ENCODE measurements at places on chromosomes 11 and 22.

DNA sequence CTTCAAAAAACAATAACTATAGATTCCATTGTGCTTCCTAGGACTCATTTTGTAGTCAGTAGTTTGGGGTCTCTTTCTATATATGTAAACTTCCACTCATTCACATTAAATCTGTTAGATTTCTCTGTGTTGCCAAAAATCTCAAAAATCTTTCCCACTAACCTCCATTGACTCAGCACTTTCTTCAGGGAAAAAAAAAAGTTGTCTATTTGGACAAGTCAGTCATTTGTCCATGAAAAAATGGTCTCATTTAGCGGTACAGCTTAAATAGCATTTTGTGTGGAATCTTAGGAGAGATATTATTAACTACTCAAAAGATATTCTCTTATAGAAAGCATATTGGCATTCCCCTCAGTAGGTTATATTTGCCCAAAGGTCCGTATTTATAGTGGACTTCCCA, 81.9 kb downstream of the PPP2R1B start:
- no peak for DNase-seq

- no peak for DNase-seq
Observed at GRCh38 chr22:49892226-49892899, 25.9 kb downstream of the ALG12 start.

DNA sequence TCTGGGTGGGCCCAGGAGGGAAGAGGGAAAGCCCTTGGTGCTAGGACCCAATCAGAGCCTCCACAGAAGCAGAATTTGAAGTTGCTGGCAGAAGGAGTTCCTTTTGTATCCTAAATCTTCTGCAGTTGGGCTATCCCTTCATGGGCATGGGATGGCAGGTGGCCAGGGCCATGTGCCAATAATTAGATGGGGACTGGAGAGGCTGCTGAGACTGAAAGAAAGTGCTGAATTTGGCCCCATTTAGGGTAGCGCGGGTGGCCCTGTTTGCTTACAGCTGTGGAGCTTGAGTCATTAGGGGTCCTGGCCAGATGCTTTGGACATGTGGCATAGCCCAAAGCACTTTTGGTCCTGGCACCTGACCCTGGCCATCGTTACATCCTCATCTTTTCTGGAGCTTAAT, 27.1 kb downstream of the PARVA start:
- DNase-seq = no peak

- DNase-seq = peak; percentile 67
Observed at GRCh38 chr11:93740730-93741093, 583 bp downstream of the TAF1D start.

- DNase-seq = no peak
Observed at GRCh38 chr11:3200388-3201111, 18.1 kb downstream of the MRGPRG start.

DNA sequence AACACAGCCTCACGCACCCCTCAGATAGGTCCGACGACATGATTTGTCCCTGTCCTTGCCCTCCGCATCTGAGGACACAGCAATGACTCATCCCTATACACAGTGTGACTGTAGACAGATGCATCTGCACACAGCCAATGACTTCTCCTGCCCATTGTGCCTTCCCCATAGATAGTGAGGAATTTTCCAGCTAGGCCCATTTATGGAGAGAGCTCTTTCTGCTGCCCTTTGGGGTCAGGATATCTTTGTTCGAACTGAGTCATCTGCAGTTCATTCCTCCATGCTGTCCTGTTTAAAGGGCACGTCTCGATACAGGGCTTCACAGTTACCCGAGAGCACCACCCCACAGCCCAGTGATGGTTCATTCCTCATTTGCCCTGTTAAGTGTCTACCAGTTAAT, 96.7 kb downstream of the LARGE1 start:
- peak; percentile 23 for DNase-seq

DNA sequence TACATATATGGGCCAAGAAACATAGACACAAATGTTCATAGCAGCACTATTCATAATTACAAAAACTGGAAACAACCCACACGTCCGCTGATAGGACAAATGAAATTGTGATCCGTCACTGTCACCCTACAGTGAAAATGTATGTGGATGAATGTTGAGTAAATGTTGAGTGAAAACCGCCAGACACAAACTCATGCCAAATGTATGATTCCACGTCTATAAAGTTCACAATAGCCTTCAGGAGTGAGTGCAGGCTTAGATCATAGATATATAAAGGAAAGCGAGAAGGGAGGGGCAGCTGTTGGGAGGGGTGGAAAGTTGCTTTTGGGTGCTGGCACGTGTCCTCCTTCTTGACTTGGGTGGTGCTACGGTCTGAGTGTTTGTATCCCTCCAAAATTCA, 33.6 kb downstream of the DBX1 start:
- DNase-seq = no peak

DNA sequence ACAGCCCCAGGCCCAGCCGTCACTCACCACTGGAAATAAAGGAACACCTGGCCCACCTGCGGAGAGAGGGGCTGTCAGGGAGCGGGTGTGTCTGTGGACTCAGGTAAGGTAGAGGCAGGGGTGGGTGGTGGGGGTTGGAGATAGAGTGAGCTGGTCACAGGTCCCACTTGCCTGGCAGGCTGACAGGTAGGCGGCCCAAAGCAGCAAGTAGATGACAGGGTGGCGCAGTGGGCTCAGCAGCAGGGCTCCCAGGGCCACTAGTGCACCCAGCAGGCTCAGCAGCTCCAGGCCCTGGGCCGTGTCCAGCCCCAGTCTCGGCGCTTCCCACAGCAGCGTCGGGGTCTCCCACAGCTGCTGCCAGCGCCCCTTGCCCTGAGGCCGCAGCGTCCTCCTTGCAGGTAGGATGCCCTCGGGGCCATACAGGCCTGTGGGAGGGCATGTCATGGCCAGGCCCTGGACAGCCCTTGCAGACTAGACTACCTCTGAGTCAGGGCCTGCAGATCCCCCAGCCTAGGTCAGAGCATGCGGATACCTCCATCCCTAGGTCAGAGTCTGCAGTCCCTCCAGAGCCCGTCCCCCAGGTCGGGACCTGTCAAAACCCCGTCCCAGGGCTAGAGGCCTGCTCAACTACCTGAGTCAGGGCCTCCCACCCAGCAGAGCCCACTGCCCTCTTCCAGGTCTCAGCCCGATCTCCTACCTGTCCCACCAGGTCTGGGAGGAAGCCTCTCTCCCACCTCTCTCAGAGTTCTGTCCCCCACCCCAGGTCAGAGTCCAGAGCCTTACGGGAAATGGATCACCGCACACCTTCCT, 686 bp downstream of the LMF2 start:
- DNase-seq = no peak

GRCh38 chr11:119166368-119167076, 2.0 kb upstream of the NLRX1 start:
- no peak for DNase-seq

DNA sequence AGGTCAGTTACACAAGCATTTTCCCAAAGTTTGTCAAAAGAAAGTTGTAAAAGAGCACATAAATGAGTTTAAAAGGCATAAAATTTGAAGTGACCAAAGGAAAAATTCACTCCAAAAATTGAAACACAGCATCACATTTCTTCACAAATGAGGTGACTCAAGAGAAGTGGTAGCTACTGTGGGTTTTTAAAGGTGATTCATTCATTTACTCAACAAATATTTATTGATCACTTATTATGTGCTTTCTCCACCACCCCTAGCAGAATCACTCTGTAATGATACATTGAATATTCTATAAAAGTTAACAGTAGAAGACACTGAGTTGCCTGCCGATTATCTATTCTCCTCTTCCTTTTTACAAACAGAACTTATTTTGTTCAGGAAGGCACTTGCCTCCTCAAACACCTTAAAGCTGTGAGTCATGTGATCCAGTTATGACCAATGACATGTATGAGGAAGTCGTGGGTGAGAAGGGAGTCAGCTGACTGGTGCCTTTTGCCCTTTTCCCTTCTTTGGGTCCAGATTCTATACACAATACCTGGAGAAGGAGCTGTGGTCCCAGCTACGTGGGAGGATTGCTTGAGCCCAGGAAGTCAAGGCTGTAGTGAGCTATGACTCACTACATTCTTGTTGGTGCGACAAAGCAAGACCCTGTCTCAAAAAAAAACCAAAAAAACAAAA, 67.7 kb upstream of the CLNS1A start:
- DNase-seq = no peak

GRCh38 chr22:23236440-23237184, 56.3 kb downstream of the BCR start:
- no peak for DNase-seq

- peak; percentile 32 for DNase-seq
Observed at GRCh38 chr11:96204366-96204659, 138.7 kb downstream of the MAML2 start.

GRCh38 chr11:17876827-17877226, 136.0 kb downstream of the SERGEF start:
- no peak for DNase-seq

- peak; percentile 38 for DNase-seq
Observed at GRCh38 chr22:43848366-43849171, 13.7 kb downstream of the SULT4A1 start.

- DNase-seq = no peak
Observed at GRCh38 chr22:43897751-43898261, 6.0 kb upstream of the PNPLA5 start.

DNA sequence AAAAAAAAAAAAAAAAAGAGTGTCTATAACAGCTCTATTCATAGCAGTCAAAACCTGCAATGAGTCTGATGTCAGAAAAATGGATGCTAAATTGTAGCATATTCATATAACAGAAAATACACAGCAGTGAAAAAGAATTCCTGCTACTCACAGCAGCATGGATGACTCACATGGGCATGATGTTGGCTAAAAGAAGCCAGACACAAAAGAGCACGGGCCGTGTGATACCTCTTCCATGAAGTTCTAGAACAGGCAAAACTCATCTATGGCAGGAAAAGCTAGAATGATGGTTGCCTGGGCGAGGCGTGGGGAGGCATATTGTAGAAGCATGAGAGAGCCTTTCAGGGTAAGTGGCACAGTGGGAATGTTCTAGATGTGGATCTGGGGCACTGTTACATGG, 18.9 kb downstream of the PLAAT3 start:
- no peak for DNase-seq

DNA sequence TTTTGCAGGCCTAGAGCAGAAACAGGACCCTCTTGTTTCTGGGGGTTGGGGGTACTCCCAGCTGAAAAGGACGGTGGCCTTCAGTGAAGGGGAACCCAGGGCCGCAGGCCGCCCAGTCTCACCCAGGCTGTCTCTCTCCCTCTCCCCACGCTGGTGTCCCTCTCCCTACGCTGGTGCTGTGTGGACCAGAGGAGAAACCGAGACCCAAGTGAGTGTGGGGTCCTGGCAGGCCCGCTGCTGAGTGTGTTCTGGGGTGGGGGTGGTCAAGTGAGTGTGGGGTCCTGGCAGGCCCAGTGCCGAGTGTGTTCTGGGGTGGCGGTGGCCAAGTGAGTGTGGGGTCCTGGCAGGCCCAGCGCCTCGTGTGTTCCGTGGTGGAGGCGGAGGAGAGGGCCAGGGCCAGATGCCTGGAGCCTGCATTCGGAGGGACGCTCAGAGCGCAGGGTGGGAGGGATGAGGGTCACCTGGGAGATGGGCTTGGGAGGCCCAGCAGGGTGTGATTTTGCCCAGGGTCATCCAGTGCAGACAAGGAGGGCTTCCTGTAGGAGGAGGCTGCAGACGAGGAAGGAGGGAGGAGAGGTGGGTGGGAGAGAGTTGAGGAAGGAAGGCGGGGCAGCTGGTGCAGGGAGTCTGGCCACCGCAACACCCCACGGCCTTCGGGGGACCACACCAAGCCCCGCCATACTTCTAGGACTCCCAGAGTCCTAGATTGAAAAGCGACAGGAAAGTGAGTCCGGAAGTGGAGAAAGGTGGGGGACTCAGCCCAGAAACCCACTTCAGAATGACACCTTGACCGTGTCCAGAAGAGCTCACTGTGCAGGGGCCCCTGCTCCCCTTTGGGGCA, 10.3 kb downstream of the TNNT3 start:
- DNase-seq = no peak

DNA sequence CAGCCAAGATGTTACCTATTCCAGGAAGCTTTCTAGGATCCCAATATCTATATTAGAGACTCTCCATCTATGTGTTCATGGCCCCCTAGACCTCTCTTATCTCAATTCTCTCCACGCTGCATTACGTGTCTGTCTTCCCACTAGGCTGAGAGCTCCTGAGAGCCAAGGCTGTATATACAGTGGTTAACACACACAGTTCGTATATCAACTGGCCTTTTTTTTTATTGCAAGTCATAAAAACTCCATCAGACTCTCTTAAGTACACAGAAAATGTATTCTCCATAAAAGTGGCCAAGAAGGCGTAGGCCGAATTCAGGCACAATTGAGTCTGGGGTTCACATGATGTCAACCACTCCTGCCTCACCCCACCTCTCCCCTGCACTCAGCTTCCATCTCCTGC, 115.9 kb downstream of the TRIM29 start:
- no peak for DNase-seq

DNA sequence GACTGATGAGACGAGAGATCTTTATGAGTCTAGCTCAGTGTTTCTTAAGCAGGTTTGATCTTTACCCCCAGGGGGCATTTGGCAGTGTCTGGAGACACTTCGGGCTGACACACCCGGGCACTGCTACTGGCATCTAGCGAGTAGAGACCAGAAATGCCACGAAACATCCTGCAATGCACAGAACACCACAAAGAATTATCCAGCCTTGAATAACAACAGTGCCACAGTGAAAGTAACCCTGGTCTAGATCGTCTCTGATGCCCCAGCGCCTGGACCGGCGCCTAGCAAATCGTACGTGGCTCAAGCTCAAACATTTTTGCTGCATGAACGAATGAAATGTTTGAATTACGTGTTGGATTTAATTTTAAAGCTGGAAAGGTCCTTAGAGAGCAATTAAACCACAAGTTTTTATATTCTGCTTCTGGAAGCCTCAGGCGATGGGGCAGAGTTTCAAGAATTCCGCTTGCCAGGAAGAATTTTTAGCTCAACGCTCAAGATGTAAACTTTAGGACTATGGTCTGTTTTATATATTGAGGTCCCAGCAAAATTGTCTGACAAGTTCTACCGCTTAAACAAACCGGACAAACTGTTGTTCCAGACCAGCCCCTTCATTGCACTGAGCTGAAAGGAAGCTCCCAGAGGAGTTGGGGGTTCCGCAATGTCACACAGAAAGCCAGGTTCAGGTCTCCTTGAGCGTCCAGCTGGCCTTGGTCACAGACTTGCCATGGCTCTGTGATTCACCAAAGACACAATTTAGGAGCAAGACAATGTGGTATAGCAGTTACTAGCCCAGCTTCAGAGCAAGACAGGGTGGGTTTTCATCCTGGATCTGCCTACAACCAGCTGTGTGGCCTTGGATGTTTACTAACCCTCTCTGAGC, 44.2 kb upstream of the SMTN start:
- DNase-seq = peak; percentile 38

DNA sequence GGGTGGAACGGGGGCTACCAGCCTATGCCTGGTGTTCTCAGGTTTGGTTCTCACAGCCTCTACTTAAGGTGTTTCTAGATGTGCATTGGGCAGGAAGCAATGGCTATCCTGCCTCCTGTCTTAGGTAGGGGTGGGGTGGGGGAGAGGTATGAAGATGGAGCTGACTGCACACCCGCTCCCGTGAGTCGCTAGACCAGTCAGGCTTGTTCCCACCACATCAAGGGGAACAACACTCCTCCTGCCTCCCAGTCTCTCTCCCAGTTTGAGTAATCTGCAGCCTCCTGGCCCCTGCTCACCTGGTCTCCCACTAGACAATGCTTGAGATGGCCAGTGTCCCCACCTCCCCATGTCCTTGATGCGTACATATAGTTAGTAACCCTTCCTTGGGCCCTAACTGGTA, 79.3 kb upstream of the TENM4 start:
- DNase-seq = no peak

GRCh38 chr11:93113824-93114223, 84.0 kb downstream of the SLC36A4 start:
- no peak for DNase-seq
